ENCODE measurements at places on chromosomes 7 and 10.
A peak's percentile ranks its signal among the peaks of the same experiment; 100 is the strongest.

DNA sequence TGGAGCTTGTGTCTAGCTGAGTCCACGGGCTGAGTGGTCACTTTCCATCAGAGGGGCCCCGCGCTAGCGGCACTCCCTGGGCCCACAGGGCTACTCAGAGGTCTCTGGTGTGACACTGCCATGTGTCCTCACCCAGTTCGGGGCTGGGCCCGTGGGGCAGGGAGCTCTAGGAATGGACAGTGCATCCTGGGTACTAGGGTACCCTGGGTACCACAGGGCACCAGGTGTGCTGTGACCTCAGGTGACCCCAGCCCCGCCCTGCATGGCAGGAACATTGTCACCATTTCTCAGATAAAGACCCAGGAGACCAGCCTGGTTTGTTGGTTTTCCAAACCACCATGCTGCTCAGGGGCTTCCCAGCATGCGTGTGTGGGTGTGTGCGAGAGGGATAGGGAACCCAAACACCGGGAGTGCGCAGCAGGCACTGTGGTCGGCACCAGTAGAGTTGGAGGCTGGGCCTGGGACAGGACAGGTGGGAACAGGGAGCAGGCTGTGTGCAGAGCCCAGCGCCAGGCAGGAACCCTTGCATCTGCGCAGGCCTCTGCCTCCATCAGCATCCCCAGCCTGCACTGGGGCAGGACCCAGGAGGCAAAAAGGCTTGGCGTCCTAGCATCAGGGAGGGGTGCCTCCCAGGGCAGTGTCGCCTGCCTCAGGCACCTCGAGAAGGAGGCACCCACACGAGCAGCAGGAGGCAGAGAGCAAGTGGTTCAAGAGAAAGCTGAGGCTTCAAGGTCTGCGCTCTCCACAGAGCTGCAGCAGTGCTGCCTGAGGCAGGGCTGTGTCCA, 19.4 kb upstream of the CSGALNACT2 start:
- peak; percentile 26 for DNase-seq

DNA sequence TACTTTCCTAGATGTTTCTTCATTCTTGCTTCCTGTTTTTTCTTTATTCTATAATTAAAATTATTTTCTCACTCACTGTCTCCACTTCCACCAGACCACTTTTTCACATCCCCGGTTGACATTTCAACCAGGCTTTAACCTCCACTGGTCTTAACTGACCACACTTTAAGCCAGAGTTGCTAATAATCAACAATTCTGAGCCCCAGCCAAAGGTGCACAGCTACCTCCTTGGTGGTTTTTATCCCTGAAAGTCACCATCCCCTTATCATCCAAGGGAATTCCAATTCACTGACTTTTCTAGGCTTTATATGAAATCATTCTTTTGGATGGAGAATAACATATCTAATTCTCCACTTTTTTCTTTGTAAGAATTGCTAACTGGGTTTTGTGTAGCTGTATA, 138.9 kb downstream of the FRMD4A start:
- DNase-seq: no peak

GRCh38 chr10:127648885-127649284, 88.1 kb upstream of the FOXI2 start:
- DNase-seq: no peak

DNA sequence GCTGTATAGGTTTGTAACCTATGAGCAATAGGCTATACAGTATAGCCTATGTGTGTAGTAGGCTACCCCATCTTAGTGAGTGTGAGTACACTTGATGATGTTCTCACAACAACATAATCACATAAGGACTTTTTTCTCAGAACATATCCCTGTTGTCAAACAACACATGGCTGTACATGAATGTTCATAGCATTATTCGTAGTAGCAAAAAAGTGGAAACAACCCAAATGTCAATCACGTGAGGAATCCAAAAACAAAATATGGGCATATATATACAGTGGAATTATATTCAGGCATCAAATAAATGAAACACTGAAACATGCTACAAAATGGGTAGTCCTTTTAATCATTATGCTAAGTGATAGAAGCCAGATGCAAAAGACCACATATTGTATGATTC, 31.1 kb downstream of the CCDC172 start:
- no peak for DNase-seq

GRCh38 chr10:127125331-127125730, 71.1 kb downstream of the INSYN2A start:
- no peak for DNase-seq

DNA sequence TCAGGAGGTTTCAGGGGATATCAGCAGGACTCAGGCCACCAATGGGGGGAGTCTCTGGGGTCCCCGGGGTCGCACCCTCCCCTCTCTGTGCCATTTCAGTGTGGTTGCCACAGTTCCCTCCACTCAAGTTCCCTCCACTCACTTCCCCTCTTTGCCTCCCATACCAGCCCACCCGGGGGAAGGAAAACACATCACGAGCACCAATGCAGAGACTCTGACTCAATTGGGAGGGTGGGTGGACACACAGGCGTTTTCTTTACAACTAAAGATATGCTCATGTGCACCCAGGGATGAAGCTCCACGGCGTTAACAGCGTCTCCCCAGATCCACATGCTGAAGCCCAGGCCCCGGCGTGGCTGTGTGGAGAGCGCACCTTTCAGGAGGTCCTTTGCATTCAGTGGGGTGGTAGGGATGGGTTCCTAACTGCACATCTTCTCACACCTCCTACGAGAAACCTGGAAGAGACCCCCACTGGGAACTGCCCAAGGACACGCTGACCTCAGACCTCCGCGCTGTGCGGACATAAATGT, 254.1 kb downstream of the ZMYND11 start:
- DNase-seq: no peak

DNA sequence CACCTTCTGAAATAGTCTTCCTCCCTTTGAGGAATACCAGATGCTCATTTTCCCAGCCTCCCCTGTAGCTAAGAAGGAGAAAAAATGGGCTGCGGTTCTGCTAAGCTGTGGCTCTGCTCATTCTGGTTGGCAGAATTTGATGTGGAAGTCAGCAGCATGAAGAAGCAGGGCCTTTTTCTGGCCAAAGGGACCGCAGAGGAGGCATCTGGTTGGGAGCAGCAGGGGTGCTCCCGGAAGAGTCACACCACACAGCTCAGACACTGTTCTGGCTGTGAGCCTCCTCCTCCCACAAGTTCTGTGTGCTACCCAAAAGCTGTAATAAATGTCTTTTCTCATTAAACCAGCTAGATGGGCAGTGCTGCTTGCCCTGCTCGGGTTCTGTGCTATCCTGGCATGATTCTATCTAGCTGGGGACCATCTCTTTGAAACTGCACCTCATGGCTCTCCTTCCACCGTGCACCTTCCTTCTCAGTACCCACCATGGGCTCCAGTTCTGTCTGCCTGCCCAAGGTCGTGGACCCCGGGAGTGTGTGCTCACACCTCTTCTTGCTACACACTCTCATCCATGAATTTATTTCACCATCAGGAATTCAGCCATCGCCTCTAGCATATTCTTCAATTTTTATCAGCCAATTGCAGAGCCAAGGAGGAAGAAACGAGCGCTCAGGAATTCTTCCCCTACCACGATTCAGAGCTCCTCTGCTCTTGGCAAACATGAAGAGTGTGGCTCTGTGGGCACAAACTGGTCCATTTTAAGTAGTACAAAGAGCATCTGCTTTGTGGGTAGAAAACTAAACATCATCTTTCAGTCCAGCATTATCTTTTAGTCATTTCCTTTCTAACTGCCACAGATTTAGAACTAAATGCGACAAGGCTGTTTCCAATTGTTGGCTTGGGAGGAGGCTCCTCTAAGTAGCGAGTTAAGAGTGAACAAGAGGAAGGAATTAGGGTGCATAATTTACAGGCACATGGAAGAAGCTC, 76.9 kb downstream of the FAM171A1 start:
- DNase-seq: peak; percentile 53

- DNase-seq: peak; percentile 41
Observed at GRCh38 chr7:696812-697551, 29.5 kb upstream of the DNAAF5 start.

GRCh38 chr7:73920406-73921134, 59.6 kb downstream of the TMEM270 start:
- DNase-seq: no peak

DNA sequence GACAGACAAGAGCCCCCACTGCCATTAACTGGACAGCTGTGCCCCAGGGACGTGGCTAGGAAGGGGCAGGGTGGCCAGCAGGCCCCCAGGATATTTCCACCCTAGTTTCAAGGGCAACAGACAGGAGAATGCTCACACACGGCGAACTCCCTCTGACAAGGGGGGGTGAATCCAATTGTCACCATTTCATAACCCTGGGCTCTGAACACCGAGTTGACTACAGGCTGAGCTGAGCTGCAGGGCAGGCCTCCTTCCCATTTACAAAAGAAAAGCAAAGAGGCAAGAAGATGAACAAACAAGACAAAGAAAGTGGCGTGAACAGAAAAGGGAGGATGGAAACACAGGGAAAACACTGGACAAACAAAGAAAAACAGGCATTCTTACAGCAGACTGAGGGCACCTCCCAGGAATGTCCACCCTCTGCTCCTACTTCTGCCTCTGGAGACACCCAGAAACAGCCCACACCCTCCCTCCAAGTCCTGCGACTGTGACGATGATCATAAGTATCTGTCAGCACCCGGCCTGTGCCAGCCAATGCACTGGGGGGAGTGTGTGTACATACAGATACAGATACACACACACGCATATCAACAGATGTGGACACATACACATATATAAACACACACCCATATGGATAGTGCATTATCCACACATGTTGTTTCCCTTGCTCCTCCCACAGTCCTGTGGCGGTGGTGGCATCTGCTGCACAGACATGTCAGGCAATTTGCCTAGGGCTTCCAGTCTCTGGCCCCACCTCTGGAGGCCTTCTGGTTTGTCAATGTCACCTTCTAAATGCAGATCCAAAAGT, 66.2 kb downstream of the FAM53B start:
- DNase-seq: no peak

DNA sequence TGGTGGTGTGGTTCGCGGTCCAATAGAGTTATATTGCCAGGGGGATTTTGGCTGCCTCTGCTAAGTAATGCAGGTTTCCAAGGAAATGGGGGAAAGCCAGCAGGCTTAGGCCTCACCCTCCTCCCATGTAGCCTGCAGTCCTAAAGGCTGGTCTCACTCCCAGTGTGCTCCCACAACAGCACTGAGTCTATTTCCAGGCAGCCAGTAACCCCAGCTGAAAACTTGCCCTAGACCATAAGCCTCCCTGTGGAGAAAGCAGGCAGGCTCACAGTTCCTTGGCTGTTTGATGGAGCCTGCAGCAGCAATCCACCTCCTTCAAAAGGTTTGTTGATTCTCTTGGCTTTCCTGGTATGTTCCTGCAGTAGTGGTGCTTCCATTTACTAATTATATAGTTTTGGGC, 220.0 kb upstream of the ZNF804B start:
- no peak for DNase-seq

DNA sequence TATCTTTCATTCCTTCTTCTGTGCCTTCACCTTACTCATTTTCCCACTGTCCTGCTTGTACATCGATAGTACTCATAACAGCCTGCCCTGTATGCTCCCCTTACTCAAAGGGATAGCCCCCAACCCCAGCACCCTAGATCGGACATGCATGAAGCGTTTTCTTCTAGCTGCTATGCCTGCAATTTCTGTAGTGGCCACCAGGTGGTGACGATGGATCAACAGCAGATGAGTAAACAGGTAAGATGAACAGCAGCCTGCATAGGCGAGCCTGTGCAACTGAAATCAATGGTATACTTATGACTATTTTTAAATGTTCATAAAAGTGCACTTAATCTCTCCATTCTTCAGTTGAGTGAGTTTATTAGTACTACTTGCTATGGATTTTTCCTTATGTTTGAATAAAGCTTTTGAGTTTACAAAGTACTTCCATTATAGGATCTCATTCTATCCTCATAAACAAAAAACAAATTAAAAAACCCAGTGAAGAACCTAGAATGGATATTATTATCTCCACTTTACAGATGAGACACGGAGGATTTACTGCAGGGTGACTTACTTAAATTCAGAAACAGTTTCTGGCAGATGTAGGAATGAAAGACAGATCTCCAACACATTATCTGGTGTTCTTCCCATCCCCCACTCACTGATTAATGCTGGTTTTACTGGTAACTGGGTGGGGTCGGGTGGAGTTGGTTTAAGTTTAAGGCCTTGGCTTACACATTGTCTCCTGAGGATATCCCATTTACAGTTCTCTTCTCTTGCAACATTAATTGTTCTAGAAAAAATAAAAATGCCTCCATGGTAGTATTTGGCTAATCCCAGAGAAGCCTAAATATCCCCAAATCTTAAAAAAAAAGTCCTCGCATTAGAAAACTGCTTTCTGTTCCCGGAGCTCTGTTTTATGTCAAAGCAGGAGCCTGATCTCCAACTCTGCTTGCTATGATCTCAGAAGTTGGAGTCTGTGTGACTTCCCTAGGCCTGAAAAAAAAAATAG, 222.1 kb downstream of the GLI3 start:
- DNase-seq: no peak

DNA sequence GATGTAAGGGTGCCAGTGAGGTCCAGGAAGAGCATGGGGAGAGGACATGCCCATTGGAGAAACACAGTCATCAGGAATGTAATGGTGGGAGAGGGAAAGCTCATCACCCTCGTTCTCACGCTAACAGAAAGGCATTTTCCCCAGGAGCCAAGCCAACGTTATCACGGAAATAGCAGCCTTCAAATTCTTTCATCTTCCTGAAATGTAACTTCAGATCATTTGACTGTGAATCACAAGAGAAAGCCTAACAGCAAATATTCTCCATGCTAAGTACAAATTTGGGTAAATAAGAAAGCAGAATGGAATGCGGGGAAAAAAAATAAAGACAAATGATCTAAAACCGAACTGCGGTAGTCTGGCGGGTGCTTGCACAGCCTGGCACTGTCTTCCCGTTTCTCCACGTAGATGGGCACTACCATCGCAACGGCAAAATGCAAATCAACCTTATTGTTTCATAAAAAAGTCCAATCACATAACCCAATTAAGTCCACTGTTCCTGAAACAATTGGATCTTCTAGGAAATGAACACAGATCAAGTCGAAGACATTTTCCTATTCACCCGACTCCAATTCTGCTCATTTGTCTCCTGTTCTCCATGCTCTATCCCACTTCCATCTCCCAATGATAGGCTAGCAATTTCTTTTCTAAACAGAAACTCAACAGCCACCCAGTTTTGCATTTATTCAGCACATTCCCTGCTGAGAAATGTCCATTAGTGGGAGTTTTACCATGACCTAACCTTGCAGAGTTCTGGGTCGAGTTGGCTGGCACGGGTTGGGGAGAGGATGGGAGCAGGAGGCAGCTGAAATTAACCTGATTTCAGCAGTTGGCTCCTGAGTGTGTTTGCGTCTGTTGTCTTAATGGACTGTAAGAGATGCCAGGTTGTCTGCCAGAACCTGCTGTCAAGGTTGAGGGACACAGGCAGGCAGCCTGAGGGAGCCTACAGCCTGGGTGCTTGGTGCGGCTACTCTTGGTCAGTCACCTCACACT, 74.6 kb upstream of the FRMD4A start:
- DNase-seq: no peak

DNA sequence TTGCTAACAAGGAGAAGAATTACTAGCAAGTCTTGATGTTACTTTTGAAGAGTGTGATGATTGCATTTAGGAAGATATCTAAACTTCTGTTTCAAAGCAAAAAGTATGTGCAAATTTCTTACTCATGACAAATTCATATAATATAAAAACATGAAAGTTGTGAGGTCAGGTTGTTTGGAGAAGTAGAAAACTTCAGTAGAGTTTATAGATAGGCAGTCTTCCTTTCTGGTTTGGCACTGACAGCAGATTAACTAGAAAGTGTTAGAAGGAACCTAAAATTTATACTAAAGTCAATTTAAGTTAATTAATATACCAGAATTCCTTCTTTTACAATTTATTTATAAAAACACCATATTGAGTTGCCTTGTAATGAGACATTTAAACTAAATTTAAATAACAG, 16.9 kb downstream of the PTEN start:
- DNase-seq: no peak

Data from left hindlimb (tissue), 1 donor.